Fibroblast of gingiva (primary cell): ENCODE measurements at places on chromosomes 7 and 10.

- DNase-seq: no peak
These were observed 14.5 kb upstream of the FBXW4 start for GRCh38 chr10:101709359-101710058.

- DNase-seq: no peak
These were observed 1.8 kb downstream of the LRRC17 start for GRCh38 chr7:102914585-102914984.

DNA sequence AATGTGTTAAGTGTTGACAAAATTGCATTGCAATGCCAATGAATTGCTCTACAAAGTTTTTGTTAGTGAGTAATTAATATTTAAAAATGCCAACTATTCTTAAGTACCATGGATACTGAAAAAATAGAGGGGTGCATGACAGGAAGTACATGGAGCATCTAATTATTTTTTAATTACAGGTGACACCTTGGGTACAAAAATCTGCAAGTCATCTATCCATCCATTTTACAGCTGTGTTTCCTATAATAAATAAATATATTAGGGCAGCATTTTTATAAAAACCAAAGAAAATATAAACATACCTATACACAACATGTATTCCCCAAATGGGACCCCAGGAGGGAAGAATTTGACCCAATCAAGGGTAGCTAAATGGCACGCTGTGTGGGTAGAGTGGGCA, 304.6 kb downstream of the XPNPEP1 start:
- no peak for DNase-seq

DNA sequence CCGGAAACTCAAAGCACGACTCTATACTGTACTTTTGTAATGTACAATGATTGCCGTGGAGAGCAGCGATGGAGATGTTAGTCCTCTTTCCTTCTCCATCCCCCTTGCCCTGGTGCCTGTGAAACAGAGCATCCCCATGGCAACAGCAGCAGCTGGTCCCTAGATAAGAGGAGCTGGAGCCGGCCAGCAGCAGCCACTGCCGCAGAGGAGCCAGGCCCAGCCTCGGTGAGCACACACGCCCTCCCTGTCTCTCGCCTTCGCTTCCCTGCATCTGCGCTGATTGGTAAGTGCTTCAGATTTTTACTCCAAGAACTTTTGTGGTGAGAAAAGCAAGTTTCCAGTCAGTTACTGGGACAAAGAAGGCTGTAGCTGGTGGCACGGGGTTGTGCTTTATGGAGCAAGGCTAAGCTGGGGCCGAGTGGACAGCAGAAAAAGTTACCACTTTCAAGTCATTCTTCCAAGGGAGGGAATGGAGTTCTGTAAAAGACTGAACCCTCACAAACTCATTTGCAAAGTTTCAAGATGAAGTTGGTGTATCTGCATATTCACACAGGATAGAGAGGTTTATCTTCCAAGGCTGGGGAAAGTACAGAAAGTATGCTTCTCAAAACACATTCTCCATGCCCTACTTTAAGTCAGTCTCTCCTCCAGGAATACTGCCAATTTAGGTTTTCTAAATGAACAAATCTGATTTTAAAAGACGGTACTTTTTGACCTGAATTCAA, at the start of gene PPP1R17:
Gene PPP1R17, plus strand, starts transcription at position 192 of the 725 bp plus-strand sequence. CDS start 5,227 bp downstream, outside the sequence.
- no peak for DNase-seq

GRCh38 chr10:48670978-48671913, 13.4 kb upstream of the WDFY4 start:
- no peak for DNase-seq

GRCh38 chr7:72493850-72494661, 81.9 kb upstream of the CALN1 start:
- no peak for DNase-seq

- no peak for DNase-seq
These were observed 756.2 kb downstream of the GATA3 start for GRCh38 chr10:8810677-8811076.

- peak; percentile 64 for DNase-seq
These were observed 98.9 kb downstream of the LHPP start for GRCh38 chr10:124560377-124561105.

DNA sequence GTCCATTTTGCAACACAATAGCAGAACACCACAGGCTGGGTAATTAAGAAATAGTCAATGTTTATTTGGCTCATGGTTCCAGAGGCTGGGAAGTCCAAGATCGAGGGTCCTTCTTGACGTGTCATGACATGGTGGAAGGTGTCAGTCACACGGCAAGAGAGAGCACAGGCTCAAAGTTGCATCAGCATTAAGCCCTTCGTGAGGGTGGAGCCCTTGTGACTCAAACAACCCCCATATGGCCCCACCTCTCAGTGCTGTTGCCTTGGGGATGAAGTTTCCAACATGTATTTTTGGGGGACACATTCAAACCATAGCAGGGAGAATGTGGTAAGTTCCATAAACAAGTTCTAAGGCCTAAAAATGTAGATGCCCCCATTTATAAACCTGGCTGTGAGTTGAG, 24.6 kb upstream of the GTPBP4 start:
- DNase-seq: no peak

DNA sequence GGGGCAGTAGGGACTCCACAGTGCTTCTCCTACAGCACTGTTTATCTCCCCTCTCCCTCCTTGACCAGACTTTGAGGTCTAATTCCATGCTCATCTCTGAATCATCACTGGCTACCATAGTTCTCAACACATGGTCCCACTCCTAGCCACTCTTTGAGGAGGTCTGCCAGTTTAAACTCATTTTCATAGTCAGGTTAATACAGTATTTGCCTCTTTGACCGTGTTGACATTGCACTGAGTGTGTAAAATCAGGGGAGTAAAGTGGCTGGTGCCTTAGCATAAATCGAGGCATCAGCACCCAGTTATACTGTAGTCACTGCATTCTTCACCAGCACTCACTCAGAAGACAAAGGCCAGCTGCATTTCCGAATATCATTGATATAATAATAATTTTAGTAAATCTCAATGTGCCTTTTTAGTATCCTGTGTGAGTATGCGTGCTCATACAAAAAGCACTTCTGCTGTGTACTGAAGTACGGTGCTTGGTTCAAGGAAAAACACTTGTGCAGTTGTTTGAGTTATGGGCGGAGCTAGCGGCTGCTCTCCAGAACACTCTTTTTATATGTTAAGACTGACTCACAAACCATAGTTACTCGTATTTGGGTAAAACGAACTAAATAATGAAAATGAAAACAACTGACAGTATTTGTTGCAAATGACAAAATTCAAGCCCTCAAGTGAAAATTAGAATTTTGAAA, 89.7 kb downstream of the GALNT11 start:
- no peak for DNase-seq

- DNase-seq: peak; percentile 84
These were observed 842 bp upstream of the SKIDA1 start for GRCh38 chr10:21526188-21526859.

DNA sequence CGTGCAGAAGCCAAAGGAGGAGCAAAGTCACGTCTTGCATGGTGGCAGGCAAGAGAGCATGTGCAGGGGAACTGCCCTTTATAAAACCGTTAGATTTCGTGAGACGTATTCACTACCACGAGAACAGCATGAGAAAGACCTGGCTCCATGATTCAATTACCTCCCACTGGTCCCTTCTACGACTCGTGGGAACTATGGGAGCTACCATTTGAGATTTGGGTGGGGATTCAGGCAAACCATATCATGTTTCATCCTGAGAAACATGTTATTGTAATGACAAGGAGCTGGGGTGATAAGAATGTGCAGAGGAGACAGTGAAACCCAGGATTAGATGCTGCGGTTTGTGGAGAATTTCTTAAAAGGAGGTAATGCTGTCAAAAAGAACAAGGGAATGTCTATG, 34.0 kb downstream of the THNSL1 start:
- no peak for DNase-seq

- no peak for DNase-seq
These were observed 95.3 kb upstream of the IL6 start for GRCh38 chr7:22631730-22632129.

DNA sequence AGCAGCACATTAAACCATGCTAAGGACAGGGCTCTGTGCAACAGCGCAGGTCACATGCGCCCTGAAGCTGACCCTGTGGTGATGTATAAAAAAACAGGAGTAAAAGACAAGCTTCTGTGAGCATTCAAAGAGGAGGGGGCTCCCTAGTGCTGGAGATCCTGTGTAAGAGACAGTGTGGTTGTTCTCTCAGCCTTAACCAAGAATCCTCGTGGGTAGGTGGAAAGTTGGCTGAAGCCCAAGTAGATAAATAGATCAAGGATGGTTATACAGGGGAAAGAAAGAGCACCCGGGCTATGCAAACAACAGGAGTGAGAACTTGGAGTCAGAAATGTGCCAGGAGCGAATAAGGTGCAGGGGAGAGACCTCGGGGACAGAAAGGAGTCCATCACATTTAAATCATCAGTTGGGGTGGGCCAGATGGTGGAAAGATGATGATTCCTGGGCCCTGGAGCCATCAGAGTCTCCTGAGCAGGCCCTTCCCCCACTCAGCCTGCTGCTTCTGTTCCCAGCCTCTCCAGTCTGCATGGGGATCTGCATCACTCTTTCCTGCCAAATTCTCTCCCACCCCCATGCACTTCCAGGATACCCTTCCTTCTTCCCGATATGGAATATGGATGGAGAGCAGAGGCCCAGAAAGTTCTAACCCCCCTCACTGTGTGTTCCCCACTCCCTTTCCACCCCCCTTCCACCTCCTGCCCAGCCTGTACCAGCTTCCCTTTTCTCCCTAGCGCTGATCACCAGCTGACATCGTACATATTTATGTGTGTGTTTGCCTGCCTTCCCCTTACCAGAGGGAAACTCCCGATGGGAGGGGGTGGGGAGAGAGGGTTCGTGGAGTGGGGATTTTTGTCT, 78.1 kb upstream of the PRR15 start:
- DNase-seq: no peak

DNA sequence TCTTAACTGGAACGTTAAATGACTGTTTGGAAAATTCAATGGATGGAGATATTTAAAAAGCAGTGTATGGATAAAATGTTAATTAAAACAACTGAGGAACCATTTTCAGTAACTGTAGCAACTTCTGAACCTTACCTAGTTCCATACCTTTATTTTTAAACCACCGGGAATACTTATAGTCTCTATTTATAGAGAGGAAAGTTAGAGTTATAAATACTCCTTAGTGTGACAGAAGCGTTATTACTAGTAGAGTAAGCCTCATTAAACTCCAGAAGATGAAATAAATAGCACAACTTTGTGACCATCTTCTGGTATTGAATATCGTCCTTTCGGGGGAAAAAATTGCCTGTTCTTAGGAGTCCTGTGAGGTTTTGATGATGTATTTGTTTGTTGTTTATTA, 114.9 kb downstream of the LCOR start:
- no peak for DNase-seq

DNA sequence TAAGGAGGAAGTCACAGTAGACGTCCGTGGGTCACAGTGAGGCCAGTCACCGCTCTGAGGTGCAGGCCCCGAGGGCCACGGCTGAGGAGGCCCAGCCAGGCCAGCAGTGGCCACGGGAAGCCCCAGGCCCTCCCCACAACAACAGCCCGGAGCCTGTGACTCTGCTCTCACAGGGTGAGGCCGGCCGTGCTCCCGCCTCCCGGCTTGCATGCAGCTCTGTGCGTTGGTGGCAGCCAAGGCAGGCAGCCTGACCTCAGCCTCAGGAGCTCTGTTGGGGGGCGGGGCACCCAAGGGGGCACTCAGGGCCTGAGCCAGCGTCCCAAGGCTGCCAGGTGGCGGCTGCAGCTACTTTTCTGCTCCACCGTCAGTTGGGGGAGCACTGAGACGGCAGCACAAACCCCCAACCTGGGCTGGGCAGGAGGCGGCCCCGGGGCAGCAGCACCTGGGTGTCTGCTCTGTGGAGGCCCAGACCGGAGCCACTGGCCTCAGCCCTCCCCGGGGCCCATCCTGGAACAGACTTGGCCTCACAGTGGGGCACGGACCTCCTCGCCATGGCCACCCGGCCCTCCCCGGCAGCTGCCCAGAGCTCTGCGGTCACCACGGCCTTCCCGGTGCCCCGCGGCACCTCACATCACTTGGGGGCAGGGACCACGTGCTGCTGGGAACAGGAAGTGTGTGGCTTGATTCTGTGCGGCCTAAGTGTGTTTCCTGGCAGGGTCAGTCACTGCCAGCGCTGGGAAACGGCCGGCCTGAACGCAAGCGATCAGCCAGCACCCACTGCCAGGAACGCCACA, 13.3 kb downstream of the CYP2W1 start:
- no peak for DNase-seq

- DNase-seq: no peak
These were observed 1015.8 kb downstream of the SORCS3 start for GRCh38 chr10:105656856-105657255.

- DNase-seq: no peak
These were observed 3.5 kb upstream of the EPHA1 start for GRCh38 chr7:143411976-143412708.

- no peak for DNase-seq
These were observed 244.2 kb upstream of the IGFBP3 start for GRCh38 chr7:46165276-46165675.

GRCh38 chr7:141320287-141320686, 230.9 kb upstream of the AGK start:
- no peak for DNase-seq
